Amygdala (tissue), 56 donors: ENCODE measurements at places on chromosomes 5 and 9.

GRCh38 chr5:79973511-79973910, 17.6 kb downstream of the MTX3 start:
- no peak for DNase-seq

DNA sequence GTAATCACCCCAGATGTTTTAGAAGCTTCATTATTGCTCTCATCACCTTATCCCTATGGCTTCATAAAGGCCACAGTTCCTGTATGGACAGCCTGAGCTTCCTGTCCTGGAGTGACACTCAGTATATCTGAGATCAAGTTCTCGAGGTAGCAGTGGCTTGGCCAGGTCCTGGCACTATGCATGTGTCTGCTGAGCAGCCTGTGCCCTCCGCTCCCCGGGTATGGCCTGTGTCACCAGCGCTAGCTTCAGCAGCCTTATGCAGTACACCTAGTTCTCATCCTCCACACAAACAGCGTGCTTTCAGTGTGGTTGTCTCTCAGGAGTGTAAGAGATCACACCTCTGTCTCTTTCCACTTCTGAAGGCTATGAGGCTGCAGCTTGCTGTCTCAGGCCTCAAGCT, 514.7 kb downstream of the DIRAS2 start:
- DNase-seq, result no peak

DNA sequence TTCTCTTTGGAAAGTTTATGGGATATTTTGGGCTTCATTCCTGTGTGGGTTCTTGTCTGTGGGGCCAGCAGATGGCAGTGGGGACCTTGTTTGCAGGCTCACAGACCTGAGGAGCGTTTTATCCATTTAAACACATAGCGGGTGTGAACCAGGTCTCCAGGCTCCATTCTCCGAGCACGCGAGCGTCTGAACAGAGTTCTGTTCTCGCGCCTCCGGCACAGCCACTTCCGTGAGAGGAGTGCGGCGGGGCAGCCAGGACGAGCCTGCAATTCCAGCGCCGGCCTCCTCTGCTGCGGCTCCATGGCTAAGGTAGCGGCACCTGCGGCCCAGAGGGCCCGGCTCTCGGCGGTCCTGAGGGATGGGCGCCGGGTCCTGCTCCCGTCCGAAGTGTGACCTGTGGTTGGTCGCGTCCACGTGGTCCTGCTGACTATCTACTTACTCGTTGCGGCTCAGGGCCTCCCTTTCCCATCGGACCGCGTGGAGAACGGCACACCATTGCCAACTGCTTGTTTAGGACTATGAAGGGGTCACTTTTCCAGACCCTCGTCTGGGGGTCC, 7.3 kb downstream of the NRARP start:
- DNase-seq, result no peak

GRCh38 chr5:160555971-160556631, 134.4 kb downstream of the PTTG1 start:
- DNase-seq, result no peak

DNA sequence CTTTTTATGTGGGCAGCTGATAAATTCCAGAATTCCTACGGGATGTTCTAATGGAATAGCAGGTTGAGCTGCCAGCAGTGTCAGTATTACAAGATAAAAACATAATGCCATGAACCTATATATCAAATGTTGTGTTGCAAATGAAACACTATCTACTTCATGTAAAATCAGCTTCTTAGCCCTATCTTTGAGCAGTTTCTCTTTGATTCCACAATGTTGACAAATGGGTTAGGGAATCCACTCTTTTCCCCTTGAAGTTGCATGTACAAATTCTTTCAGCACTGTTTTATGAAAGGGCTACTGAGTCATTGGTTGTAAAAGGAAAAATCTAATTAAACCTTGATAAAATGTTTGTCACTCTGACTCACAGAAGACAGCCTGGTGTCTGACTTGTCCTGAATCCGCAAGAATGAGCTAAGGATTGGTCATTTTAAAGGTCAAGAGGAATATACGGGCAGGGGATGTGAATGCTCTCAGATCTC, 950.6 kb upstream of the NUDT12 start:
- DNase-seq, result no peak

DNA sequence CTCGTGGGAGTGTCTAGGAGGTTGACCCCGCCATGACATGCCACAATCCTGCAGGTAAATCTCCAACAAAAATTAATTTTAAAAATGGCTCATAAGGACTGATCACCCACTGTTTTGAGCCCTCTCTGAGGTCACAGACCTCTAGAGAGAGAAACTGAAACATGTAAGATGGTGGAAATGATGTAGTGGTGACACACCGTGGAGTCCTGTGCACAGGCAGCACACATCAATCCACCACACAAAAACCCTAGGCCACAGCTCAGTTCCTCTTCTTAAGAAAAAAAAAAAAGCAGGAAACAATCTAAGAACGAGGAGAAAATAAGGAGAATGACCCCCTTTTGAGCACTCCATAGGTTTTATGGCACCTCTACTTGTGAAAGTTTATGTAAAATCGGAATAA, 93.8 kb upstream of the FAM120A start:
- DNase-seq, result no peak

DNA sequence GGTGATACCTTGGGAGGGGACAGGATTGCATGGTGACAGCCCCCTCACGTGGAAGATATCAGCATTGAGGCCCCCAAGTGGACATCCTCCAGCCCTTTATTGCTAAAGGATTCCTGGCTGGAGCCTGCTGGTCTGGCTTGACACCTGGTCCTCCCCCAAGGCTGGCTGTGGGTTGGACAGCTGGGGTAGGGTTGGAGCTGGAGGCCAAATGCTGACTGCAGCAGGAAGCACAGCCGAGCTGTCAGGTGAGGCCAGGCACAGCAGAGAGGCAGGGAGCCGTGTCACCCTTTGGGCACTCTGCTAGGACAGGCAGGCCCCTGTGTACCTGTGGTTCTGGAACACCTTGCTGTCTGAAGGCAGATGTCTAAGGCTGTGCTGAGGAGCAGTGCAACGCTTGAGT, 2.2 kb downstream of the CACFD1 start:
- no peak for DNase-seq

DNA sequence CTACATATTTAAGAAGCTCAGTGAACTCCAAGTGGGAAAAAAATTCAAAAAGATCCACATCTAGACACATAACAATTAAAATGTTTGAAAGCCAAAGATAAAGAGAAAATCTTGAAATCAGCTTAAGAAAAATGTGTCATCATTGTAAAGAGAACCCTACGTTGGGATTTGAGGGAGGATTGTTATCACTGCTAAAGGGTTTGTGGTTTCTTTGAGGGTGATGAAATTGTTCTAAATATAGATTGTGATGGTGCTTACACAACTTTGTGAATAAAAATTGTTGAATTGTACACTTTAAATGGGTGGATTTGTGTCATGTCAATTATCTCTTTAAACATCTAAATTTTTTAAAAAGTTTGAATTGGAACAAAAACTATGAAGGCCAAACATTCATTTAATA, 92.2 kb upstream of the ADAMTS19 start:
- DNase-seq, result no peak

DNA sequence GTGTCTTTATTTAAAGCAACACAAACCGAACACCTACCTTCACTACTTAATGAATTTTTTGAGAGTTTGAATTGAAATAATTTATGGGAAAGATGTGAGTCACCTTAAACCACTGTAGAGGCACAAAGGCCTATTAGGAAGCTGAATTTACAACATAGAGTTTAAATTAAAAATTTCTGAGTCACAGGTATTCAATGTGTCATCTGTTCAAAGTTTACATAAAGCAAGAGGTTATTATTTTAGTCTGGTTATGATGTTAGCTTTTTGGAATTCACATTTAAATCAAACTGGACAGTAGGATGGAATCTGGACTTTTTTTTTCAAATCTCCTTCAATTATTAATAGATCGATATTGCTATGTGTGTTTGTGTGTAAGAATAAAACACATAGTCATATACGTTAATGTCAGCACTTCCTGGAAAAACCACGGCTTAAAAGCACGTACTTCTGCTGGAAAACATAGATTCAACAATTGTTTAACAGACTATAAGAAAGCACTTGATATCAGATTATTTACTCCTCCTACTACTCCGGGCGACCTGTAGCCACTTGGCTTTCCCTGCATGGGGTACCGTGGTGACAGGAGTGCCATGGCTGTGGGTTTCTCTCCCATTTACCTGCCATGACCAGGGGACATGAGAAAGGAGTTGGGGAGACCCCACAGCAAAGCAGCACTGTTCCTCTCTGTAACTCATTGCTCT, 638.6 kb downstream of the SEMA5A start:
- DNase-seq, result no peak

DNA sequence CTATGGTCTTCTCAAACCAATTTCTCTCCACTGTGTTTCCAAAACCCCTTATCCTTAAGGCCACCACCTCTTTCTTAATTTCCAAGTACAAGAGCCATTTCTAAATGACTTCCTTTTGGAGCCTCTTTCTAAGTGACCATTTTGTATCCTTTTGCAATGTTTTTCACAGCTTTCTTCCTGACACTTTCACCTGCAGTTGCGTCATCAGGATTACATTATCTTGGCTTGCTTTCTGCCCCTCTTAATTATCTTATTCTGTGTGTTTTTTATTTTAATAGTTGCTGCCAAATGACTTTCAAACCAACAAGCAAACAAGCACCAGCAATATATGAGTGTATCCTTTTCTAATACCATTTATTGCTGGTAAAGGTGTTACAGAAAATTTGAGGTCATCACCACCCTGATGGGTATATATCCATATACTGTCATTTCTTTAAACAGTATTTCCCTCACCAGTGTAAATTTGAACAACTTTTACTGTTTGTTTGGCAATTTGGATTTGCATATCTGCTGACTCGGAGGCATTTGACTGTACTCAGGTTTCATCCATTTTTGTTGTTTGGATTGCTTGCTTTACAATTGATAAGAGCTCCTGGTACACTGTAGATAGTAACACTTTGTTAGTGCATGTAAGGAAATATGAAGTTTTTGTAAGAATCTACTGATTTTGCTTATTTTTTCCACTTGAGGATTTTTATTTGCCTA, 5.4 kb upstream of the ANXA1 start:
- no peak for DNase-seq

DNA sequence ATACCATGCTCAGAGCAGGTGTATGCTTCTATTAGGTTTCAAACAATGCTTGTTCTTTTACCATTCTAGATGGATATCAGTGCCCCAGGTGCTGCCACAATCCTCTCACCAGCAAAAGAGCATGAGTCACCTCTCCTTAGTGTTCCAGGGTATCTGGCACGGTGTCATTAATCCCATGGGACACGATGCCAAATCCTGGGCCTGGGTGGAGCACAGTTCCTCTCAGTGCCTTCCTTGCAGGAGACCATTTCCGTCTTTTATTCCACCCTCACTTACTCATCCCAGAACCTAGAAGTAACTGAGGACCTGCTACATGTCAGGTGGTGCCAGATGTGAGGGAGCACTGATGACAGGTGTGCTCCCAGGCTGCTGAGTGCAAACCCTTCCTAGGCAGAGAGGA, 1.3 kb upstream of the OR13J1 start:
- DNase-seq, result no peak

GRCh38 chr5:144265643-144266247, 95.1 kb downstream of the KCTD16 start:
- no peak for DNase-seq

DNA sequence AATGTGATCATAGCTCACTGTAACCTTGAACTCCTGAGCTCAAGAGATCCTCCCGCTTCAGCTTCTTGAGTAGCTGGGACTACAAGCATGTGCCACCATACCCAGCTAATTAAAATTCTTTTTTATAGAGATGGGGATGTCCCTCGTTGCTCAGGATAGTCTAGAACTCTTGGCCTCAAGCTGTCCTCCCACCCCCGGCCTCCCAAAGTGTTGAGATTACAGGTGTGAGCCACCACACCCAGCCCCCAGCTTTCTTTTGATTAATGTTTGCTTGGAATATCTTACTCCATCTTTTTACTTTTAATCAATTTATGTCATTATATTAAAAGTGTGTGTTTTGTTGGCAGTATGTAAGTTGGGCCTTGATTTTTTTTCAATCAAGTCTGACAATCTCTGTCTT, 59.4 kb upstream of the EXOC3 start:
- no peak for DNase-seq

DNA sequence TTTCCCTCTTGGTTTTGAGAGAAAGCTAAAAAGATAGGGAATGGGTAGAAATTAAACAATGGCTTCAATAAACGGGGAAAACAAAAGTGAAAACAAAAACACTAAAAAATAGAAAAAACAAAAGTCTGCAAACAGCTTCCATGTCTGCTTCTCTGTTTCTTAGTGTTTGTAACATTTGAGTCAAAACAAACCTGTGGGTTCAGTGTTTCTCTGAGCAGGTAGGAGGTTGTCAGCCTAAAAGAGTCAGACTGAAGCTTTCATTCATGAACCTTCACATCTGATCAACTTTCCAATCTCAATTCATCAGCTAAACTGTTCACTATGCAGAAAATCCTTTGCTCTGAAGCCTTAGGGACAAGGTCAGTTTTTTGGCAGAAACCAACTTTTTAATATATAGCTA, 102.5 kb upstream of the ADAMTS16 start:
- DNase-seq, result no peak

GRCh38 chr5:149299451-149300054, 27.9 kb downstream of the AFAP1L1 start:
- DNase-seq, result no peak

DNA sequence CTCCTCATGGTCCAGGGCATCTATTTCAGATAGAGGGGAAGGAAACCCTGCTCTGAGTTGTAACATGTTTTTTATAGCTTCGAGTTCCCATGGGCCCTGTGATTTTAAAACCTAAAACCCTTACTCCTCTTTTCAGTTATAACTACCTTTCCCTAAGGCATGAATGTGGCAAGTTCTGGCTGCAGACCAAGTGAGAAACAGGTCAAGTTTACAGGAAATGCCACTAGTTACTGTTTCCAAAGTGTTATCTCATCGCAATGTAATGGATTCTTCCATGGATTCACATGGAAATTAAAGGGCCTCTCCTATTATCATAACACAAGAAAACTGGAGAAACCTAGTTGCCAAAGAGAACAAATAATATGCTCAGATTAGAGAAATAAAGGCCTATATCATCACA, 574.5 kb upstream of the GRAMD2B start:
- no peak for DNase-seq

DNA sequence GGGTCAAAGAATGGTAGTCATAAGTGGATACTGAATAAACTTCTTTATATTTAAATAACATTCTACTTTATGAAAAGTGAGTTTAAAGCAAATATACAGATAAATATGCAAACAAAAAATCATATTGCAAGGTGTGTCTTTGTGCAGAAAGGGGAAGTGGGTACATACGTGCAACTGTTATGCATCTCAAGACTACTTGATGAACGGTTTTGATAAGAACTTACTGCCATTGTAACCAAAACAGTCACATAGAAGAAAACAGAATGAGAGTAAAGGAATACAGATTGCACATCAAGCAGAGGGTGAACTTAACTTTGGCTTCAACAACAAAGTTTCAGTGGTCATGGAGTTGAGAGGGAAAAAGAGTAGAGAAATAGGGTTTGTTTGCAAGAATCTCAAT, 9.9 kb downstream of the CAMK4 start:
- no peak for DNase-seq

- DNase-seq, result no peak
These were observed 33.3 kb downstream of the AHRR start for GRCh38 chr5:354581-355378.

GRCh38 chr9:122281368-122281767, 16.7 kb downstream of the MRRF start:
- DNase-seq, result no peak

- DNase-seq, result no peak
These were observed 41.3 kb upstream of the FOXE1 start for GRCh38 chr9:97811533-97812246.
